Heart left ventricle (tissue), 16 donors: ENCODE measurements at places on chromosomes 1 and 21. TPM values are rescaled to one million over a fixed set of nuclear protein-coding genes. Genes with fewer than 3 reads are reported as not detected.
A peak's percentile ranks its signal among the peaks of the same experiment; 100 is the strongest.

Gene RGS5
- total RNA-seq: 231 TPM

Gene PTGFRN
- total RNA-seq: 137 TPM

Gene TACSTD2
- not detected for total RNA-seq

Gene SPAG17
- total RNA-seq: not detected

Gene RSPH1
- not detected for total RNA-seq

Gene CD58
- total RNA-seq: 26.9 TPM

Gene FAM72D
- total RNA-seq: 0.20 TPM

DNA sequence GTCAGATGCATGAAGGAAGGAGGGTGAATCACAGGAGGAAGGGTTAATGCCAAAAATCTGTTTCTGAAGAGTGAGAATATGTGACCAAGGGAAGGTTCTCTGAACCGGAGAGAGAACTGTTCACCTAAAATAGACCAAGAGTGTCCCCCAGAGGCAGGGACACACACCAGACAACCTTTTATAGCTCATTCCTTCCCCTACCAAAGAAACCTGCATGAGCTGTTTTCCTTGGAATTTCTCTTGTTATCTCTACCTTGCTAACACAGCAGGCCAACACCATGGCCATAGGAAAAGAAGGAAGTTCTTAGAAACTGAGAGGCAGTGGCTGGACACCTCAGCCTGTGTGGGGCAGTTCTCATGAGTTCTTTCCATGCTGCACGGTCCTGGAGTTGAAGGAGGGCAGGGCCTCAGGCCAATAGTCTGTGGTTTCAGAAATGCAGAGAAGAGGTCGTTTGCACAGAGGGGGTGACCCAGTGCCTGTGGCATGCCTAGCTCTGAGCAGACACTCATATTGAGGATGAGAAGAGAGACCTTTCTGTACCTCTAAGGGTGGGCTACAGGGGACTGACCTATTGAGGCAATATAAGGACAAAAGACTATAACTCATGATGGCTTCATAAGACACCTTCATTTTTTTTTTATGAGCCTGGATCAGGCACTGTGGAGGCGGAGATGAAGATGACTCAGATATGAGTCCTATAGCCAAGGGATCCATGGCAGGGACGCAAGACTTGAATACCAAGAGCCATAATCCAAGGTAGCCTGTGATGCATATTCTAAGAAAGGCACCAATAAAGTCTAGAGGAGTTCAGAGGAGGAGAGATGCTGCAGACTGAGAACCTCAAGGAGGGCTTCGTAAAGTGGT, 39.4 kb downstream of the IGFN1 start:
- no peak for DNase-seq
- H3K27me3 ChIP-seq: no peaks in the 10 kb centered on the region
- H3K36me3 ChIP-seq: no peaks in the 10 kb centered on the region
- H3K27ac ChIP-seq: no peak overlapping the region
- H3K4me1 ChIP-seq: no peaks in the 10 kb centered on the region
- H3K4me3 ChIP-seq: no peak overlapping the region

- H3K4me1 ChIP-seq: no peaks in the 10 kb centered on the region
- H3K27ac ChIP-seq: no peak overlapping the region
- no peak for DNase-seq
- H3K27me3 ChIP-seq: no peaks in the 10 kb centered on the region
Observed at GRCh38 chr1:222053790-222054294, 312.0 kb upstream of the DUSP10 start.

- peaks cover 31% of the 10 kb centered on the region for H3K4me1 ChIP-seq
- H3K27me3 ChIP-seq: no peaks in the 10 kb centered on the region
- H3K36me3 ChIP-seq: no peaks in the 10 kb centered on the region
- no peak for DNase-seq
Observed at GRCh38 chr1:12157366-12158231, 9.2 kb upstream of the TNFRSF1B start.

- peak overlapping the region; percentile 82 for H3K4me3 ChIP-seq
- no peaks in the 10 kb centered on the region for H3K27me3 ChIP-seq
- H3K4me1 ChIP-seq: peaks cover 17% of the 10 kb centered on the region
Observed at GRCh38 chr1:87330885-87331364, 2.2 kb downstream of the LMO4 start.

- H3K27ac ChIP-seq: peak overlapping the region; percentile 45
- no peak overlapping the region for H3K4me3 ChIP-seq
- H3K36me3 ChIP-seq: peaks cover 18% of the 10 kb centered on the region
- peaks cover 8% of the 10 kb centered on the region for H3K4me1 ChIP-seq
Observed at GRCh38 chr1:168079761-168080160, 57.0 kb downstream of the GPR161 start.

DNA sequence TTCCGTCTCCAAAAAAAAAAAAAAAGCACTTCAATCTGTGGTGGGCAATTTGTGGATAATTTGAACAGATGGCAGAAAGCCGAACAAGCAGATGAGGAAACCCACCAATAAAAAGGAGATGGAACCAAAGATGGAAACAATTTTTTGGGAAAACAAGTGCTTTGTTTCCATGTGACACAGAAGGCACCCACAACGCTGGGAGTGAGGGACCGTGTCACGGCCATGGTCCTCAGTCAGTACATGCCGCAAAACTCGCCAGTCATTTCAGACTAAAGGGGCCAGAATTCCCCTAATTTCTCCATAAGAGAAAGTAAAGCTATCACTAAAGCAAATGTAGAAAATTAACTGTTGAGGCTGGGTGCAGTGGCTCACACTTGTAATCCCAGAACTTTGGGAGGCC, 5.0 kb downstream of the CCNL2 start:
- no peak overlapping the region for H3K4me3 ChIP-seq
- peaks cover 91% of the 10 kb centered on the region for H3K36me3 ChIP-seq
- peaks cover 33% of the 10 kb centered on the region for H3K4me1 ChIP-seq
- no peaks in the 10 kb centered on the region for H3K27me3 ChIP-seq

- no peak overlapping the region for H3K4me3 ChIP-seq
- no peaks in the 10 kb centered on the region for H3K4me1 ChIP-seq
- no peak overlapping the region for H3K27ac ChIP-seq
- H3K27me3 ChIP-seq: no peaks in the 10 kb centered on the region
- no peaks in the 10 kb centered on the region for H3K36me3 ChIP-seq
- DNase-seq: no peak
Observed at GRCh38 chr1:209323743-209324142, 259.8 kb upstream of the CAMK1G start.
